ENCODE measurements at places on chromosomes 2 and 18. TPM values are rescaled to one million over a fixed set of nuclear protein-coding genes. Genes with fewer than 3 reads are reported as not detected.

The KCNE4 gene
- under 0.01 TPM for total RNA-seq

The AKAIN1 gene
- not detected for total RNA-seq

The RMDN2 gene
- 2.1 TPM for total RNA-seq

The ADRA2B gene
- total RNA-seq, result not detected

The GLI2 gene
- 0.09 TPM for total RNA-seq

The SH3RF3 gene
- 4.6 TPM for total RNA-seq

The RRM2 gene
- total RNA-seq, result 6.4 TPM

The SLC16A14 gene
- total RNA-seq, result 0.09 TPM

The LINC00305 gene
- total RNA-seq, result not detected

The REG1B gene
- not detected for total RNA-seq

The ALPG gene
- not detected for total RNA-seq

The PPP1R1C gene
- total RNA-seq, result 0.33 TPM

The ITGA4 gene
- 0.52 TPM for total RNA-seq

The LHCGR gene
- not detected for total RNA-seq

The CGREF1 gene
- 1.7 TPM for total RNA-seq

The FBXO36 gene
- total RNA-seq, result 1.6 TPM

The CCDC102B gene
- 74.9 TPM for total RNA-seq

The REG3G gene
- total RNA-seq, result not detected

The ATF2 gene
- total RNA-seq, result 40.9 TPM

The DUSP19 gene
- 4.4 TPM for total RNA-seq

The LBH gene
- total RNA-seq, result 87.7 TPM

The TNFRSF11A gene
- 49.1 TPM for total RNA-seq
